ENCODE measurements at places on chromosomes 6 and 20. TPM values are rescaled to one million over a fixed set of nuclear protein-coding genes. Genes with fewer than 3 reads are reported as not detected.
A peak's percentile ranks its signal among the peaks of the same experiment; 100 is the strongest.

- no peak for DNase-seq
Measured at GRCh38 chr20:17339000-17339399, 112.2 kb downstream of the PCSK2 start.

DNA sequence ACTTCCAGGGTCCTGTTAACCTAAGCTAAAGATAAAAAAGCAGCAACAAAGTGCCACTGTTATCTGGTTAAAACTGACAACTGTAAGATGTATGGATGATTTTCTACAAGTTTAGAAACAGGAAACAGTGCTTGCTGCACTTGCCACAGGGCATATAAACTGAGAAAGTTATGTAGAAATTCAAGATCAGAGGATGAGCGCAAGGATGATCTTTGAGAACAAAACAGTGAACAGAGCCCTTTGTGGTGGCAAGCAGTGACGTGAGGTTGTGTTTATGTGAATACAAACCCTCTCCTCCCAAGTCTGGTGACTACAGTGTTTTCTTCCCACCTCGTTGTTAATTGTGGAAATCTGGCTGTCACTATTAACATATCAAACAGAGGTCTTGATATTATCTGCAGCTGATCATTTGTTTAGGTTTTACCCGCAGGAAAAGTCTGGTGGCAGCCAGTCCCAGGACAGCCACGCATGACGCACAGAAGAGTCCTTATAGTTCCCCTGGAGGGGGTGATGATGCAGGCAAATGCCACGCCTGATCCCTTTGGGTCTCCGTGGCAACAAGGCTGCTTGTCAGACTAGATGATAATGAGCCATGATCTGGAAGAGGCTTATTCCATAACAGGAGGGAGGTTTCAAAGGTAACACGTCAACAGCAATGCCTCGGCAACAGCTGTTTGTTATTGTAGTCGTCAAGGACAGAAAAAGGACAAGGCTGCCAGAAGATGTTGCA is 43.1 kb upstream of the TNFAIP3 start:
- no peak for DNase-seq

DNA sequence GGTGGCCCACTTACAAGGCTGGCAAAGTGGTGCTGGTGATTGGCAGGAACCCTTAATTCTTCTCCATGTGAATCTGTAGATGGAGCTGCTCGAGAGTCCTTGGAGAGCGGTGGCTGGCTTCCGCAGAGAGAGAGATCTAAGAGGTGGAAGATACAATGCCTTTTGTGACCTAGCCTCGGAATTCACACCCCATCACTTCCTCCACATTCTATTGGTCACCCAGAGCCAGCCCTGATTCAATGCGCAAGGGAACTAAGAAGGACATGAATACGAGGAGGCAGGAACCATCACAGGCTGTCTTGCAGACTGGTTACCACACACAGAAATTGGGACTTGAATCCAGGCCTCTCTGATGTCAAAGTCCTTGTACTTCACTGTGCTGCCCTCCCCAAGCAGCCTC is 128.9 kb upstream of the PROKR2 start:
- no peak for DNase-seq

- DNase-seq = no peak
Measured at GRCh38 chr20:9590189-9590588, 75.8 kb downstream of the LAMP5 start.

GRCh38 chr6:24064106-24064505 is 61.9 kb upstream of the NRSN1 start:
- peak; percentile 4 for DNase-seq

DNA sequence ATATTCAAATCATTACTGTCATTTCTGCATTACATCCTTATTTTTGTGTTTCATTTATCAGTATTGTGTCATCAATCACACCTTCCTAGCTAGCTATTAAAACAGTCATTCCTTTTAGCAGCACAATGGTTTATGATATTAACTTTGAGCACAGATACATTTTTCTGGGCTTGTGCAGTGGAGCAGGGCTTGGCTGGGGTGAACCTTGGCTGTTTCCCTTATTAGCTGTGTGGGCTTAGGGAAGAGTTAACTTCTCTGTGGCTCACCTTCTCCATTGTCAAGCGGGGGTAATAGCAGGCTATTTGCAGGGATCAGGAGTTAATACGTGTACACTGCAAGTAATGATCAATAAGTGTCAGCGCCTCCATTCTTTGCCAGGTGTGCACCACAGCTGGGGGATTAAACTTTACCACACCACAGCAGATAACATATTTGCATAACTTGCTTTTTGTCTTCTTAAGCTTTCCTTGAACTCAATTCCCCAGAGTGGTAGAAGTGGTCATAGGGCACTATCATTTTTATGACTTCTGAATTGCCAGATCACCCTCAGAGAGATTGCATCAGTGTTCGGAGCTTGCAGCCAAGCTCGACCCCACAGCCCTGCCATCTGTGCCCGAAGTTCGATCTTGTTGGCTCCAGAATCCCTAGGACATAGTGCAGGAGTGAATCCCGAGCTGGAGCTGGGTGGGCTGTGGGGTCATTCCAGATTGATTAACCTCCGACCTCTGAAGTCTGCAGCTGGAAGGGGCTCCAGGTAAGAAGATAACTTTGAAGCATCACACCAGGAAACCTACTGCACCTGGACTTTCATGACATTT is 1.5 kb upstream of the PYGB start:
- DNase-seq = no peak

DNA sequence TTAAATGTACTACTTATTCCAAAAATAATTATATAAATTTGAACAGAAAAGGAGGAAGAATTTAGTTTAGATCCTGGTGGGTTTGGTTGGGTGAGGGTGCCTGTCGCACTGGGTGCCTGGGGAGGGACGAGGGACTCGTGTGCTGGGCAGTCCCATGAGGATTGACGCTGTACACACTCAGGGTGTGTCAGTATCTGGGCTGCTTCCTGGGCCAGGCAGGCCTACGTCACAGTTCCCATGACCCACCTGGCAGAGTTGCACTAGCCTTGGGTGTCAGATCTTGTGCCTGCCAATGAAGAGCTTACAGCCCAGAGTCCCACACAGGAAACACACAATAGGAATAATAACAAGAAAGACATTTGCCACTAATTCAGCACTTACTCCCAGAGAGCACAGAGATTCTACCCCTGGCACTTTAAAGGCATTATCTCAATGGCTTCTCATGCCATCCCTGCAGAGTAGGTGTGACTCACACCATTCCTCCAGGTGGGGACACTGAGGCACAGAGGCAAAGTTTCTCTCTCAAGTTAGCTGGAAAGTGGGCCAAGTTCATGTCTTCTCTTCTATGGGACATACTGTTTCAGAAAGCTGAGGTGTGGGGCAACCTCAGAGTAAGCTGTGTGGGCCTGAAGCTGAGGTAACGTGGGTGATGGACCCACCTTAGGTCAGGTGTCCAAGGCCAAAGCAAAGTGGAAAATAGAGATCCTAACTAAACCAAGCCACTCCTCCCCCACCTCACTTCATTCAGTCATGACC is 1.3 kb upstream of the SDCBP2 start:
- no peak for DNase-seq

DNA sequence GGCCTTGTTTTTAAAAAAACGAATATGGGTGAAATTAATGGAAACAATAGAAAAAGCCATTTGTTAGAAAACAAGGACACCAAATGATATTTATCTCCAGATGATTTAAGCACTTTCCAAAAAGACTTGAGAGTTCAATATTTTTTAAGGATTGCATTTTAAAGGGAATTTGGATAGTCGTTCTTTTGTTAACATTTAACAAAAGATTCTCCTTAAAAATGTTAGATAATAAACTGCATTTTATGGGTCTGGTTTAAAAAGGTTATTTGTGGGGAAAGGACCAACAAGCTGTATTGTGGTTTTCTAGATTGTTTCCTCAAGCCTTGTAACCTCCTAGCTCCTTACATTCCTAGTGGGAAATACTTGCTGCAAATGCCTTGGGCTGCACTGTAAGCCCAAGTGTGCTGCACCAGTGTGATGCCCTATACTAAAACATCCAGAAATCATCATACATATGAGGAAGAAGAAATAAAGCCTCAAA is 1.5 kb upstream of the PHIP start:
- DNase-seq = peak; percentile 12

- no peak for DNase-seq
Measured at GRCh38 chr20:58146081-58146745, 82.2 kb downstream of the ANKRD60 start.

GRCh38 chr20:57124800-57125517 is 141.5 kb downstream of the BMP7 start:
- no peak for DNase-seq

GRCh38 chr6:157668009-157668401 is 155.0 kb upstream of the SNX9 start:
- no peak for DNase-seq

GRCh38 chr6:26249707-26249956 is 115.4 kb upstream of the BTN3A2 start:
- DNase-seq = no peak

- DNase-seq = no peak
Measured at GRCh38 chr20:54846948-54847347, 371.6 kb downstream of the DOK5 start.

- DNase-seq = no peak
Measured at GRCh38 chr6:148069256-148069655, 273.4 kb upstream of the SASH1 start.

GRCh38 chr6:82361631-82362030 is 2.0 kb upstream of the TPBG start:
- no peak for DNase-seq

GRCh38 chr20:18635380-18635779 is 47.5 kb downstream of the DTD1 start:
- DNase-seq = no peak

DNA sequence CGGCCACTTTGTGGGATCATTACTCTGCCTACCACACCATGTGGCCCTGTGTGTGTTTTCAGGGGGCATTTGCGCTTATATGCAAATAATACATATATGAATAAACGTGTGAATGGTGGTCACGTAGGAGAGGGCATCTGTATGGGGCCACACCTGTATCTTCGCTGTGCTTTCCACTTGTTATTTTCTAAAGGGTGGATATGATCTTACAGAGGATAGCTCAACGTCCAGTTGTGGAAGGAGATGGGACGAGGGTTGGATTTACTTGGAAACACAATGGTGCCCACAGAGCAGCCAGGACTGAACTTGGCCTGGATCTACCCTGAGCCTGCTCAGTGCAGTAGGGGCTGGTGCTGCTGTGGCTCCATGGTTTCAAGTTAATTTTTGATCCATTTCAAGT is 93.3 kb downstream of the YTHDF1 start:
- DNase-seq = no peak

GRCh38 chr20:41155261-41155660 is 17.9 kb downstream of the PLCG1 start:
- no peak for DNase-seq

- DNase-seq = no peak
Measured at GRCh38 chr20:13271098-13271497, 50.0 kb downstream of the ISM1 start.

- no peak for DNase-seq
Measured at GRCh38 chr20:62062661-62063314, 2.9 kb downstream of the TAF4 start.

- DNase-seq = peak; percentile 52
Measured at GRCh38 chr6:4778086-4778485, 1.9 kb downstream of the CDYL start.

- DNase-seq = no peak
Measured at GRCh38 chr20:17381724-17382123, 149.5 kb downstream of the BFSP1 start.

DNA sequence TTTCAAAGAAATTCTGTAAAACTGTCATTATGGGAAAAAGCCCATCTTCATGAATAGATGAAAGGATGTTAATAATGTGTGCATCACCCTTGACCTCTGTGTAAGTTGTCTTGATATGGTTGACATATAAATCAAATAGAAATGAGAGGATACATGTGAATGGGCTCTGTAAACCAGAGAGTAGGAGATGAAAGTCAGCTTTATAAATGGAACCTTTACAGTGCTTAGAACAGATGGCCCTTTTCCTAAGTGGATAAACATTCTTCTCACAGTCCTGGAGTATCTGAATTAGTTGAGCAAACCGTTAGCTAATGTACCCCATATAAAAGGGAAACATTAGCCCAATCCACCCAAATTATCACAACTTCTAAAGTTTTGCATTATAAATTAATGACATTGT is 57.5 kb downstream of the MYLK4 start:
- DNase-seq = no peak

- DNase-seq = no peak
Measured at GRCh38 chr6:138307352-138307751, 70.4 kb upstream of the SMIM28 start.

DNA sequence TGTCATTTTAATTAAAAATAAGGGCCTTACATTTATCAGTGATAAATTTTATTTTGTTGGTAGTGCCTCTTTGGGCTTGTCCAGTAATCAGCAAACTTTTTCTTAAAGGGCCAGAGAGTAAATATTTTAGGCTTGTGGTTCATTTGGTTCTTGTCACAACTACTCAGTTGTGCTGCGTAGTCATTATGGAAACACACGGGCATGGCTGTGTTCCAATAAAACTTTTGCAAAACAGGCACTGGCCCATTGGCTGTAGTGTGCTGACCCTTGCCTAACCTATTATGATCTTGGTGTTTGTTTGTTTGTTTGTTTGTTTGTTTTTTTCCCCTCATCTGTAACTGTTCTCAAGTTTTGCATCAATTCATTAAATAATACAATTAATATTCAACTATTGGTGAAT is 19.4 kb downstream of the TBPL1 start:
- no peak for DNase-seq

Gene KCNK15
- total RNA-seq = not detected

Gene CD164
- total RNA-seq = 86.0 TPM

Gene ELOVL4
- 3.0 TPM for total RNA-seq

Gene NEDD9
- total RNA-seq = 5.2 TPM

Gene MYO6
- 6.4 TPM for total RNA-seq

Gene SIRPD
- not detected for total RNA-seq

Gene PARD6B
- 82.5 TPM for total RNA-seq

Gene SLC26A8
- total RNA-seq = not detected

Gene IRAK1BP1
- 2.1 TPM for total RNA-seq

Gene ZKSCAN3
- 5.9 TPM for total RNA-seq

Gene EPHA7
- not detected for total RNA-seq

Gene SPATS1
- total RNA-seq = not detected

Gene OPRM1
- total RNA-seq = not detected

Gene GABRR1
- total RNA-seq = not detected

Gene TGM2
- total RNA-seq = 144 TPM

Gene COL9A1
- not detected for total RNA-seq

Gene C6orf52
- not detected for total RNA-seq

Data from Caki2 (cell line).